ENCODE measurements at places on chromosomes 6 and 20.
A peak's percentile ranks its signal among the peaks of the same experiment; 100 is the strongest.

- DNase-seq = no peak
Observed at GRCh38 chr6:98384801-98385200, 449.6 kb upstream of the POU3F2 start.

GRCh38 chr6:37051138-37052026 is 45.9 kb downstream of the FGD2 start:
- peak; percentile 44 for DNase-seq

- no peak for DNase-seq
Observed at GRCh38 chr6:11236076-11236750, 3.7 kb upstream of the NEDD9 start.

DNA sequence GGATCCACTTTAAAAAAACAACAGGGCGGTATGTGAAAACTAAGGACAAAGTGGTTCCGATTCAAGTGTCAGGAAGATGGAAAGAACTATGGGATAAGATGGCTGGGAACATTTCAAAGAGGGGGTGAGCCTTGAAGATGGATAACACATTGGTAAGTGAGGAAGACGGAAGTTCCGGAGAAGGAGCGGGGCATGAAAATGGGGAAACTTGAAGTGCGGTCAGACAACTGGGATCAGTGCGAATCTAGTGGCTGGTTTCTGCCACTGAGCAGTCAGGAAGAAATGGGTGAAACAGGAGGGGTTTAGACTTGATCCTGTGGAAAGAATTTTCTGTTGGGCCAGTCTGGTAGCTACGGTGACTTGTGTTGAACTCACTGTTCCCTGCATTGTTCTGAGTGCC is 1.2 kb downstream of the NAA20 start:
- no peak for DNase-seq

DNA sequence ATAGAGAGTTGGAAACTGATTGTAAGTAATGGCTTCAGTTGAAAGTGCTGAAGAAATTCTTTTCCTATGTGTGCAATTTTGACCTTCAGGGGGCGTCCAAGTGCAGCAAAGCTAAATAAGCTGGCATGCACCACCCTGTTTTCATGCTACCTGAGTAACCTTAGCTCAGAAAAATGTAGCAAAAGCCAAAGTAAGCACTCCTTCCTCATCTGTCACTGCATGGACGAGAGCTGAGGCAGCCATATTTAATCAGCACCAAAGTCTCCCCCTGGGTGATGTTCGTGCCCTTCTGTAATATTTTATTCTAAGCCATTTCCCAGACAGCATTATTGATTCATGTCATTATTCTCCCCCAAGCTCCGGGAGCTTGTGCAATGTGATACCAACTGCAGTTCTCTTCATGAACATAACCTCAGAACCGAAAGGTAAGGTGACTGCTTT is 123.1 kb downstream of the RPS12 start:
- DNase-seq = peak; percentile 57

DNA sequence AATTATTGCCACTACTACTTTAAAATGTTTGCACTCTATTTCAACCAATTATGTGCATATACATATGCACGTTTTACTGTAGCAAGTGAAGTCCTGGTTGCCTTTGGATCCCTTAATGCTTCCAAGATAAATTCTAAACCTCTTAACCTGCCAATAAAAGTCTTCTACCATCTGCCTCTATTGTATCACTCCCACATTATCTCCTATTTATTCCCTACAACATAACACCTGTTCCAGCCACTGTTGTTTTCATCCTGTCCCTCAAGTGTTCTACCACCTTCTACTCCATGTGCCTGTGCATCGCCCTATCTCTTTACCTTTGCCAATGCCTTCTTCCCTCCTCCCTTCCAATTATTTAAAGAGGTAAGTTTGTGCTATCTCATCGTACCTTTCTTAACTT is 499.0 kb upstream of the RNF217 start:
- no peak for DNase-seq

- DNase-seq = no peak
Observed at GRCh38 chr6:29696147-29697125, 15.5 kb upstream of the ZFP57 start.

GRCh38 chr6:67496191-67496590 is 1138.9 kb upstream of the ADGRB3 start:
- no peak for DNase-seq

GRCh38 chr20:48818481-48818987 is 9.3 kb downstream of the PREX1 start:
- DNase-seq = no peak

- no peak for DNase-seq
Observed at GRCh38 chr6:138162111-138162954, 594 bp downstream of the ARFGEF3 start.

GRCh38 chr6:2957696-2958330 is 13.6 kb downstream of the SERPINB6 start:
- DNase-seq = no peak
